ENCODE measurements at places on chromosomes 3 and 15.

GRCh38 chr3:161349529-161350312, 21.6 kb downstream of the SPTSSB start:
- DNase-seq, result no peak

- no peak for DNase-seq
These were observed 394.0 kb downstream of the FOXP1 start for GRCh38 chr3:71189480-71189879.

GRCh38 chr3:72352176-72352575, 496.1 kb downstream of the SHQ1 start:
- no peak for DNase-seq

GRCh38 chr15:79130535-79131130, 40.1 kb upstream of the RASGRF1 start:
- no peak for DNase-seq

DNA sequence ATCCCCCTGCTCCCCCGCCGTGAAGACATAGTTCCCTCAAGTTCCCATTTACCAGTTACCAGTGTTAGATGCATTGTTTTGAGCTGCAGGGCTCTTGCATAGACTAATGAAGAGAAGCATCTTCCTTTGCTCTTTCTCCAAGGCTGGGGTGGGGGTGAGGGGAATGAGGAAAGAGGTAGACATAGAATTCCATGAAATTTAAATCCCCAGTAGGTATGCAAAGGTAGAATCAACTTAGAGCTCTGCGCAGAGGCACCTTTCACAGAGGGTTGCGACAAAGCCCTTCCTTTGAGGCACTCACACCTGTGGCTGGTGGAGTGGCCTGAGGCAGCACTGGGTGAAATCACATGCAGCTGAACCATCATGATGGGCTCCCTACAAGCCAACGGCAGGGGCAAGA, 101.3 kb downstream of the WDR76 start:
- DNase-seq, result no peak

Measured in cortex of kidney (tissue), 1 donor.